AG09309 (cell line): ENCODE measurements at places on chromosomes 6 and 20.
A peak's percentile ranks its signal among the peaks of the same experiment; 100 is the strongest.

- no peak for DNase-seq
Measured at GRCh38 chr6:11878735-11879134, 100.1 kb upstream of the ADTRP start.

- no peak for DNase-seq
Measured at GRCh38 chr6:5045416-5045815, 39.7 kb upstream of the PPP1R3G start.

DNA sequence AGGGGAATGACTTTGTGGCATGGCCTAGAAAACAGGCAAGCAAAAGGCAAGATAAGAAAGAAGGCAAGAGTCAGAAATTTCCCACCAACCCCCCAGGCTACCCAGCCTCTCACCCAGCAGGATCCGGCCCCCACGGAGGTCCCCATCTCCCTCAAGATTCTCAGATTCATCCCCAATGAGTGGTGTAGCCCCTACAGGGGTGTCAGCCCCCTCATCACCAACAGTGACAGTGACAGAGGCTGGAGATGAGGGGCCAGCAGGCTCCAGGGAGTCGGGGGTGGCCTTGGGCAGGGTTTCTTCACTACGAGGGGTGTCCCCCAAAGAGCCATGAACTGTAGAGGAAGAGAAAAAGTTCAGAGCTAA lies 1.0 kb downstream of the EHMT2 start:
- DNase-seq: no peak

- DNase-seq: no peak
Measured at GRCh38 chr6:160398674-160399271, 50.6 kb downstream of the SLC22A3 start.

GRCh38 chr20:10511170-10511508 lies 76.0 kb downstream of the SLX4IP start:
- DNase-seq: no peak

GRCh38 chr6:166490671-166491500 lies 95.6 kb downstream of the RAMACL start:
- DNase-seq: no peak

- DNase-seq: no peak
Measured at GRCh38 chr20:21901470-21902275, 196.2 kb downstream of the PAX1 start.

DNA sequence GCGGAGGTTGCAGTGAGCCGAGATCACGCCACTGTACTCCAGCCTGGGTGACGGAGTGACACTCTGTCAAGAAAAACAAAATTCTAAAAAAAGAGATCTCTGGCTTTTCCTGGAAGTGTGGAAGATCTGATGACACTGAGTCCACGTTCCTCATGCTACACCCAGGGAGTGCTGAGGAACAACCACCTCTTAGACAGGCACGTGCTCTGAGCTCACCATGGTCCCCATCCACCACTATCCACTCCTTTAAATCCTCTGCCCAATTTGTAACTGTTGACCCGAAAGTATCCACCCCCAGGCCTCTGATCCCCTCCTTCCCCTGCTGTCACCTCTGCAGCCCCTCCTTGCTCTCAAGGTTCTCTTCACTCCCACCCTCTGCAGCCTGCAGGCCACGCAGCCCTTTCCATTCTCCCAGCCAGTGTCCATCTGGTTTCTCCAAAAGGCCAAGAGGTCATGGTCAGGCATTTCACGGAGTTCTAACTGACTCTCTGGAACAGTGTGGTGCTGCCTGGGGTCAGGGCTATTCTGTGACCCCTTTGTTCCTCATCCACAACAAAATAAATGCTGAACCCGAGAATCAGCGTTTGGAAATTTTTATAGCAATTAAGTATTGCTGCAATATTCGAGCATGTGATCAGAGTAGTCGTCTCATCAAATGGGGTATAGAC lies 88.8 kb downstream of the ATP9A start:
- no peak for DNase-seq

- no peak for DNase-seq
Measured at GRCh38 chr6:122347751-122348150, 51.7 kb upstream of the HSF2 start.

DNA sequence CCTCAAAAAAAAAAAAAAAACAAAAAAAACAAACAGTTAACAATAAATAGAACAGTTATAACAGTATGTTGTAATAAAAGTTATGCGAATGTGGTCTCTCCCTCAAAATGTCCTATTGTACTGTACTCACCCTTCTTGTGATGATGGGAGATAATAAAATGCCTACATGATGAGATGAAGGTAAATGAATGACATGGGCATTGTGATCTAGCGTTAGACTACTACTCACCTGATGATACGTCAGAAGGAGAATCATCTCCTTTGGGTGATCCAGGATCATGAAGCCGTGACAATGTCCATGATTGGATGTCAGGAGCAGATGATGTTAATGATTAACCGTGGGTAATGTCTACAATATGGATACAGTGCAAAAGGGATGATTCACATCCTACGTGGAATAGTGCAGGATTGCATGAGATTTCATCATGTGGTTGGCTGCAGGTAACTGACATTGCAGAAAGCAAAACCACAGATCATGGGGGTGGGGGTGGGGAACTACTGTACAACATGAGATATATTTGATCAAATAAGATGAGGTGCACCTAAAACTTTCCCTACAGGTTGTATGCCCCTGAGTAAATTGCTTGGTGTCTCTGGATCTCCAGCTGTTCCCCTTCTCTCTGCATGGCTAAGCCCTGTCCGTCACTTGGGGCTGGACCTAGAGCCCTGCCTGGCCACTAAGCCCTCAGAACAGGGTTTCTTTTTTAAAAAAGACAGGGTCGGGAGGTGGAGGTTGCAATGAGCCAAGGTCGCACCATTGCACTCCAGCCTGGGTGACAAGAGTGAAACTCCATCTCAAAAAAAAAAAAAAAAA lies 6.2 kb upstream of the RBCK1 start:
- DNase-seq: peak; percentile 62

- DNase-seq: no peak
Measured at GRCh38 chr6:45447005-45447404, 69.3 kb upstream of the SUPT3H start.

DNA sequence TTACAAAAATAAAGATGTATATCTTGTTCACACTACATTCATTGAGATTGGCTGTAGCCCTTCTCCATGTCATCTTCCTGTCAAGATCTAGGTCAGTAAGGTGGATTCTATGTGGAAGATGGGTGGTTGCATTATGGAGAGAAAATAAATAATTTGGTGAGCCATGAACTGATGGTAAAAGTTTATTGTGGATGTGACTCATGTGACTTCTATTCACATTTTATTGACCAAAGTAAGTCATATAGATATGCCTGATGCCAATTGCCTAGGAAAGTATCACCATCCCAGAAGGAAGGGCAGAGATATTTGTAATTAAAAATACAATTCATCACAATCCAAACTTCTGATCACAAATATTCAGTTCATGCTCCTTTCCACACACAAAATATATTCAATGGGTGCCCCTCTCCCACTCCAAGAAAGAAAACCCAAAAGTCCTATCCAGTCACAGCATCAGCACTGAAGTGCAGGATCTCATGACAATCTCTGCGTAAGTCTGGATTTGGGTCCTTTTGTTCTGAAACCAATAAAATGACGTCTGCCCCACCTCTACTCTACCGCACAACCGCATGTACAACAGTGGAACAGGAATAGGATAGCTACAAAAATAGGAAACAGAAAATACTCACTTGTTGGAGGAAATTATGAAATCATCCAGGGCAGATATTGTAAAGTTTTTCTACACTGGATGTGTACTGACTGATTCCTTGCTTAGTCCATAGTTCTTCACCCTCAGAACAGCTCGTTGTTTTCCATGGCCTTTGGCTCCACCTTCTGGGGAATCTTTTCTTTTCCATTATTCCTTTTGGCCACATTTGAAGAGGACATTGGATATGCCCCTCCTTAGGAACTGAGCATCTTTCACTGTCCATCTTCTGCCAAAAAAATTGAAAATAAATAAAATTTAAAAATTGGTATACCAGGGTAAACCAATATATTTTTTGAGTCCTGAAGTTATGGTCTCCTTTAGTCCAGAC lies 16.1 kb upstream of the SLC17A3 start:
- DNase-seq: peak; percentile 18

DNA sequence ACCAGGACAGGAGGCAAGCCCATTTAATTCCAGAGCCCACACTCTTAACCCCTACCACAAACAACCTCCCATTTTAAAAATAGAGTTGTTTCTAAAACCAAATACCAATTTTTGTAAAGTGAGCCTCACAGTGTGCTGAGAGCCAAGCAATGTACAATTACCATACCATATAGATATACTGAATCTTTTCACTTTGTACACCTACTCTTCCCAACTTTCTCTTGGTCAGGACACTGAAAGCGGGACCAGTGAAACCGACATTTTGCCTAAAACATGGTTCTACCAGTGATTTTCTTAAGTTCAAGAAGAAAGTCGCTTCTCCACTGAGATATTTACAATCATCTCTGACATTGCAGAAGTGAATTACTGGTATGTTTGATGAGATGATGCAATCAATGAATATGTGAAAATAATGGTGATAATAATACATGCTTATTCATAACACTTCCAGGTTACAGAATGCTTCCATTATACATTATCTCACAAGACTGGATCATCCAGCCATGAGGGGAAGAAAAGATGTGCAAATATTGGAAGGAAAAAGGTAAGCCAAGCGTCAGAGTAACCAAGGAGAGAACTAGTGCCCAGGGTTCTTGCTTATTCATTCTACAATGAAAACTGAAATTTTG lies 74.1 kb downstream of the HIVEP2 start:
- no peak for DNase-seq
